ENCODE measurements at places on chromosomes 7 and 10. TPM values are rescaled to one million over a fixed set of nuclear protein-coding genes. Genes with fewer than 3 reads are reported as not detected.

- no peak for DNase-seq
These were observed 128.9 kb downstream of the CELF2 start for GRCh38 chr10:11146402-11147171.

- no peak for DNase-seq
These were observed 371.5 kb upstream of the MTPN start for GRCh38 chr7:136348542-136349192.

- DNase-seq: no peak
These were observed 11.2 kb upstream of the CUZD1 start for GRCh38 chr10:122856902-122857301.

GRCh38 chr10:100229819-100230422 is 525 bp upstream of the CHUK start:
- DNase-seq: no peak

DNA sequence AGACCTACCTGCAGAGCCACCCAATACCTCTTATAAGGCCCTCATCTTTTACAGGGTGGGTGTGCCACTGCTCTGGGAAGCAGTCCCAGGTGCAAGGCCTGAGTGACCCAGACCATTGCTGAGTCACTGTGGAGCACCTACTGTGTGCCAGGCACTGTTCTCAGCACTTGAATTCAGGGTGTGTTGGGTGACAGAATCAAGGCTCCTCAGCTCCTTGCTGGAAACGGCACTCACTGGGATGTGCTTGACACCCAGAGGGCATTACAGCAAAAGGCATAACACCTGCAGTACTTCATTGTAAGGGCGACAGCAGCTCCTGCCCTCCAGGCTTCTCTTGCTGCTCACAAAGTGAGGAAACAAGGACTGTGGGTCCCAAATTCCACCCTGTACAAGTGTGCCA is 7.1 kb downstream of the CAMK2B start:
- DNase-seq: no peak

DNA sequence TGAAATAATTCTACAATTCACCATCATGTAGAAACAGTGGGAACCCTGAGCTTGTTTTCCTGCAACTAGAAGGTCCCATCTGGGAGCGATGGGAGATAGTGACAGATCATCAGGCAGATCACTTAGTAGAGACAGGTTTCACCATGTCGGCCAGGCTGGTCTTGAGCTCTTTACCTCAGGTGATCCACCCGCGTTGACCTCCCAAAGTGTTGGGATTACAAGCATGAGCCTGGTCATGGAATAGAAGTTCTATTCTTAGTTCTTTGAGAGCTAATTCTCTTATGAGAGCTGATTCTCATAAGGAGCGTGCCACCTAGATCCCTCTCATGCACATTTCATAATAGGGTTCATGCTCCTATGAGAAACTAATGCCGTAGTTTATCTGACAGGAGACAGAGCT is 778.0 kb upstream of the AUTS2 start:
- no peak for DNase-seq

- no peak for DNase-seq
These were observed 459.3 kb downstream of the HTR7 start for GRCh38 chr10:90398566-90398965.

DNA sequence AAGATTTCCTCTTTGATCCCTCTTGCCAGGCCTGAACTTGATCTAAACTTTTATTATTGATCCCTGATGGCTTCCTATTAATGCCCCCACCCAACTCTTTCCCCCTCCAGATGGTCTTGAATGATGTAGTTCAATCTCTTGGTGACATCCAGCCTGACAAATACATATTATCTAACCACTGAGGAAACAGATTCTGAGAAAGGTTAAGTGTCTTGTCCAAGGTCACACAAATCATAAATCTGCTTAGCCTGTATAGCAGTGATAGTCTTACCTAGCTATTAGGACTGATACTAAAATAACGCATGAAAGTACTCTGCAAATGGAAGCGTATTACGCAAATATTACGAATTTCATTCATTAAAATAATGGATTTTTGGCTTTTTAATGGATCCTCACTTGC is 22.7 kb downstream of the STEAP1B start:
- no peak for DNase-seq

DNA sequence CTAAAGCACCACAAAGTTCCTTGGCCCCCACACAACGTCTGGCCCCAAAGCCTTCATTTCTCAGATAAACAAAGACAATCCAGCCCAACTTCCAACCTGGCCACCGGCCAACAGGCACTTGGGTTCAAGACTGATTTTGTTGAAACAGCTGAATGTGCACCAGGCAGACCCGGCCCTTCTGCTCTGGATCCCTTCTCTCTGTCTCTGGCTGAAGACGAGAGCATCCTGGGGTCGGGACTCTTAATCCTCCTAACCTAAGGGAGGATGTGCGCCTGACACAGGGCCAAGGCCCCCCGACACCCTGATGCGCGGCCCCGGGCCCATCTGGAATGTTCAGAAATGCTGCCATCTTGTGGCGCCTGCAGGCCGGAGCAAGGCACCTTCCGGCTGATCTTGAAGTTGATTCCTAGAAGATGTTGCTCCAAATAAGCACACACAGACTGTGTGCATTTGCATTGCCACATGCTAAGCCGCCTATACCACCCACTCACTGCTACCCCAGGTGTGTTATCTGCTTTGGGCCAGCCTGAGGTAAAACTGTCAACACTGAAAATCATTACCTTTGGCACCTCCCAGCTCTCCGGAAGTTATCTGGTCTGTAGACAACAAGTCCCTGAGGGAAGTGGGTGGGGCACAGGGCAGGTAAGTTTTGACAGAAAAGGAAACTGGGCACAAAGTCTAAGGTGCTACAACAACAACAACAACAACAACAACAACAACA is 98.4 kb upstream of the HABP2 start:
- DNase-seq: no peak

- no peak for DNase-seq
These were observed 579.2 kb upstream of the CELF2 start for GRCh38 chr10:10438335-10439100.

DNA sequence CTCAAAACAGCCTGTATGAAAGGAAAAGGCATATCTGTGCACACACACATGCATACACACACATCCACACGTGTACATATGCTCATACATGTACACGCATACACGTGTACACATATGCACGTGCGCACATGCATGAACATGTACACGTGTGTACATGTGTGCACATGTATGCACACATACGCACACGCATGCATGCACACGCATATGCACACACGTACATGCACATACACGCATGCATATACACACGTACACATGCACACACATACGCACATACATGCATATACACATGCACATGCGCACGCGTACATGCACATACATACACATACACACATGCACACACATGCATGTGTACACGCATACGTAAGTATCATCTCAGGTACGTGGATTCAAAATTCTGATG is 19.4 kb downstream of the DIP2C start:
- DNase-seq: no peak

GRCh38 chr10:126049759-126050700 is 153.7 kb downstream of the FANK1 start:
- DNase-seq: peak; percentile 75

DNA sequence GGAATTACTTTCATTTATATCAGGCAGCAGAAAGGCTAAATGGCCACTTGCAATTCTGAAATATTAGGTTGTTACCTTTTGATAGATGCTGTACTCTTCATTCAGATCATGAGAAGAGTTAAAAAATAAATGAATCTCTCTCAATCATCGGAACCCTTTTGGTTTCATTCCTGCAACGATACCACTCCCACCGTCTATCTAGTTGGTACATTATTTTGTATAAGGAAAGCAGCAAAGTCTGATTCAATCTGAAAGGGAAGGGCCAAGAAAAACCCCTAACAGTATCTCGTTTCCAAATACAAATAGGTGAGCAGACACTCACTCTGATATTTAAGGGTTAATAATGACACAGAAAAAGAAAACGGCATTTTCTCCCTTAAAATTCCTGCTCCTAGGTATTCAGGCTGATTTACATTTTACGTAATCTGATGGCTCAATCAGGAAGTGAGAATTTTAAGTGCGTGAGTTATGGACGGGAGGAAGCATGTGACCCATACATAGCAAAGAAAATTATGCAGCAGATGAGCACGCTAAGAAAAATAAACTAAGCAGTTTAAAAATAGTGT is 209.4 kb upstream of the KLF14 start:
- peak; percentile 71 for DNase-seq

DNA sequence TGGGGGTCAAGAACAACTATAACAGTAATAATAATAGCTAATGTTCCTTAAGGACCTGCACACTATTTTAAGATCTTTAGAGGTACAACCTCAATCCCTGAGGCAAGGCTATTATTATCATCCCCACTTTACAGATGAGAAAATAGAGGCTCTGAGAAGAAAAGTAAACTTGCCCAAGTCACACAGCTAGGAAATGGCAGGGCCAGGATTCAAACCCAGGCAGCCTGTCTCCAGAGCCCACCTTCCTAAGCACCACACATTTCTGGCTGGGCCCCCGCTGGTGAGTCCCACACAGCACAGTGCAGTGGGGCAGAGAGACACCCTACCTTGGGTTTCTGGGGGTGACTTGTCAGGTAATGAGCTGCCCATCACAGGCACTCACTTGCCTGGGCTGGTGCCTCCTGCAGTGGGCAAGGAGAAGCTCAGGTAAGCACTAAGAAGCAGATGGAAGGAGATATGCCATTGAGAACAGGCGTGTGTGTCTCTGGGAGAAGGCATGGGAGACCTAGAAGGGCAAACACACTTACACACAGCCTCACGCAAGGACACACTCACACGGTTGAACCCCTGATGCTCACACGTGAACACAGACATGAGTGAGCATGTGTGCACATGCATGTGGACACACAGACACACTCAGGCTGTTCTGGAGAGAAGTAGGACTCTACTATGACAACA is 104.4 kb upstream of the ZMIZ1 start:
- DNase-seq: no peak

- DNase-seq: peak; percentile 79
These were observed 75.2 kb downstream of the PARD3 start for GRCh38 chr10:34739915-34740314.

- peak; percentile 67 for DNase-seq
These were observed 140.5 kb downstream of the ARL4A start for GRCh38 chr7:12827920-12828319.

SLC25A13 gene
- 31.5 TPM for total RNA-seq

CCDC146 gene
- 1.2 TPM for total RNA-seq

ERVW-1 gene
- total RNA-seq: not detected

CARD11 gene
- 0.33 TPM for total RNA-seq

ZCWPW1 gene
- 1.7 TPM for total RNA-seq

SPAG6 gene
- not detected for total RNA-seq

UPK3BL1 gene
- total RNA-seq: 19.8 TPM
